ENCODE measurements at places on chromosomes 4 and X. TPM values are rescaled to one million over a fixed set of nuclear protein-coding genes. Genes with fewer than 3 reads are reported as not detected.

DNA sequence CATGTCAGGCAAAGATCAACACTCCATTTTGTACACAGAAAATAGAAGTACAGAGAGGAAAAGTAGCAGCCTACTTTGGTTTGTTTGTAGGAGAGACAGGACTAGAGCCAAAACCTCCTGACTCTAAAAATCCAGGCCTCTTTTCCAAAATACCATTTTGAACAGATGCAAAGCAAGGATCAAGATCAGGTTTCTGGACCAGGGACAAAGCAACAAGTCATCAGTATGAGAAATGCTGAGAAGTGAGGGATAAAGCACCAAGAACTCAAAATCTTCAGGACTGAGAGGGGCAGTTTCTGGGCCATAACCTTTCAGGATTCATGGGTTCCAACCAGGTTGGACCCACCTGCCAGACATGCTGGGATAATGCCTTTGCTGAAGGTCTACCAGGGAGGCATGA lies 36.6 kb upstream of the MBTPS2 start:
- no peak overlapping the region for H3K27ac ChIP-seq
- H3K4me3 ChIP-seq, result no peak overlapping the region
- no peaks in the 10 kb centered on the region for H3K36me3 ChIP-seq

GRCh38 chrX:10157032-10157341 lies 212 bp downstream of the CLCN4 start:
- H3K27ac ChIP-seq, result peak overlapping the region; percentile 19
- no peaks in the 10 kb centered on the region for H3K27me3 ChIP-seq

GRCh38 chr4:83454686-83455085 lies 937 bp downstream of the HELQ start:
- DNase-seq, result no peak
- peak overlapping the region; percentile 72 for H3K4me3 ChIP-seq
- H3K4me1 ChIP-seq, result no peaks in the 10 kb centered on the region
- H3K27me3 ChIP-seq, result no peaks in the 10 kb centered on the region
- H3K36me3 ChIP-seq, result no peaks in the 10 kb centered on the region

DNA sequence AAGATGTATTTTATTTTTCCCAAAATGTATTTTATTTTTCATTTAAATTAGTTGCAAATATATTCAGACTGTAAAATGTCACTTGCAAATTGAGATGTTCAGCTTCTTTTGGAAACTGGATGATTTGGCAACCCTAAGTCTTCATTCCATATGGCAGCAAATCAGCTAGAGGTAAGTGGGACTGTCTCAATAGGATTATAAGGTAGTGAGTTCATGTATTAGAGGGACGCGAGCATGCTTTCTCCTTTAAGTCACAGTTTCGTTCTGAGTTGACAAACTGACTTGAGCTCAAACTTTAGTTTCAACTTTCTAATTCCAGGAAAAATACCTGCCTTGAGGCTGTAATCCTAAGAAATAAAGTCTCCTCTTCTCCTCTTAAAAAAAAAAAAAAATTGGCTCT lies 44.2 kb upstream of the TMEM131L start:
- no peak for DNase-seq
- H3K4me1 ChIP-seq, result no peaks in the 10 kb centered on the region
- H3K36me3 ChIP-seq, result no peaks in the 10 kb centered on the region
- H3K4me3 ChIP-seq, result no peak overlapping the region
- no peak overlapping the region for H3K27ac ChIP-seq

DNA sequence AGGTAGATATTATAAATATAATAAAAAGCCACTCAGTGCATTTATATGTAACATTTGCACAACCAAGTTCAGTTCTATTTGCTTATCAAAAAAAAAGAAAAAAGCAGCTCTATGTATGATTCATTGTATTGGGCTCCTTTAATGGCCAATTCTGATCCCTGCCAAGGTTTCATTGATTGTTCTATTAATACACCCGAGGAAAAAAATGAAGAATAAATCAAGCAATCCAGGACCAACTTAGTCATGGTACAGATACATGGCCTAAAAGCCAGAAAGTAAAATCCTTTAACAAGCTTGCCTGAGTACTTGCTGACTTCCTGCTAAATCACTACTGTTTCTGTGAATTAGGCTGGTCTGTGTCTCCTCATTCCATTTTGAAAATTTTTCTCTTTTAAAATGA lies 77.6 kb upstream of the PCDH7 start:
- H3K4me1 ChIP-seq, result no peaks in the 10 kb centered on the region
- no peak overlapping the region for H3K27ac ChIP-seq
- no peaks in the 10 kb centered on the region for H3K27me3 ChIP-seq
- no peak overlapping the region for H3K4me3 ChIP-seq

DNA sequence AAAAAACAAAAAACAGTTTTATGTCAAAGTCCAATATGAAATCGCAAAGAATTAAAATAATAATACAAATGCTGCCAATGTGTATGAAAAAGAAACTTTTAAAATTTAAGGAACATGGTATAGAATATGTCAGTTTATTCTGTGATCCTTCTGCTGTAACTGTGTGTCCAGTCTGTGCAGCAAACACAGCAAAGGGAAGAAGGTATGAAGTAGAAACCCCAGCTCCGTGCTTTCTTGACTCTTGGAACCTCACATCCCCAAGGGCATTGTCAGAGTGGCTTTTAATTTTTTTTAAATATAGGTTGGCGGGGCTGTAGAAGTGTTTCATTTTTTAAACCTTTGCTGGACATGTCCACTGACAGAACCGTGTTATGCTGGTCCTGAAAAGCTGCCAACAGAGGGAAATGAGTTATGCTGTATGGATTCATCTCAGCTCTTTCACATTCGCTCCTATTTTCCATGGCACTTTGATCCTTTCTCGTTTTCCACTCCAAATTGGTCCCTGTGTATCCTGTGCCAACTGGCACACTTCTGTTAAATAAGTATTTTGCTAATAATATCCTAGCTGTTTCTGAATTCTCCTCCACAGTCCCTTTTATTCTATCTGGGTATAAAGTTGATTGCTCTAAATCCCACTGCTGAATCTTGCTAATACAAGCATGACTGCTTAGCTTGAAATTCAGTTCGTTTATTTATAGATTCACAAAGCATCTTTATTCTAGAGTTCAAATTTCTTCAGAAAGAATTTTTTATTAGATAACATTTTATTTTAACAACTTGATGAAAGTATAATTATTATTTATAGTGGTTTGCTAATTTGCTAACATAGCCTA lies 127.0 kb upstream of the DDIT4L start:
- no peak for DNase-seq
- no peak overlapping the region for H3K4me3 ChIP-seq
- H3K36me3 ChIP-seq, result no peaks in the 10 kb centered on the region
- no peak overlapping the region for H3K27ac ChIP-seq
- H3K4me1 ChIP-seq, result no peaks in the 10 kb centered on the region

Gene LANCL3
- 0.74 TPM for total RNA-seq

Gene EXOC1
- 24.8 TPM for total RNA-seq

Gene SLC9B1
- total RNA-seq, result not detected

Gene GC
- total RNA-seq, result not detected

All from prostate gland (tissue), 2 donors.